Myocyte (in vitro differentiated cells): ENCODE measurements at places on chromosomes 3 and 15. TPM values are rescaled to one million over a fixed set of nuclear protein-coding genes. Genes with fewer than 3 reads are reported as not detected.

- DNase-seq: peak; percentile 61
These were observed 27.6 kb downstream of the ZNF860 start for GRCh38 chr3:32009101-32009500.

DNA sequence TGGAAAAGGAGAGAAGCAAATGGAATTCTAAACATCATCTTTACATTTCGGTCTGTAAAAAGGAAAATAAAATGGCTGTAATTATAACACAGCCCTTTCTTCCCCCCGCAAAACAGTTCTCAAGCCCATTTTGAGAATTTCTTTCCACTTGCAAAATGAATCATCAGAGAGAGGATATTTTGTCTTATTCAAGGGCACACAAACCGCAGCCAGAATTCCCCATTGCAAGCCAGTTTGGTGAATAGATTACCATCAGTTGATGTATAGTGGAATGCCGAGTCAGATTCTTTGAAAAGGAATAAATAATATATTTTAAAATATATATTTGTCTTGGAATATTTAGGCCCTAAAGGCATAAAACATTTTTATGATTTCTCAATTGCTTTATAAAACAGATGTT, 420.4 kb upstream of the SEMA6D start:
- DNase-seq: no peak

GRCh38 chr15:56532721-56533460, 68.0 kb upstream of the MNS1 start:
- peak; percentile 73 for DNase-seq

FETUB gene
- total RNA-seq: not detected in 2 replicates

DOCK3 gene
- 1.3 and 1.4 TPM in 2 replicates for total RNA-seq

DPPA2 gene
- not detected in 2 replicates for total RNA-seq
